Fibroblast of mammary gland (primary cell): ENCODE measurements at places on chromosomes 6 and 20.

DNA sequence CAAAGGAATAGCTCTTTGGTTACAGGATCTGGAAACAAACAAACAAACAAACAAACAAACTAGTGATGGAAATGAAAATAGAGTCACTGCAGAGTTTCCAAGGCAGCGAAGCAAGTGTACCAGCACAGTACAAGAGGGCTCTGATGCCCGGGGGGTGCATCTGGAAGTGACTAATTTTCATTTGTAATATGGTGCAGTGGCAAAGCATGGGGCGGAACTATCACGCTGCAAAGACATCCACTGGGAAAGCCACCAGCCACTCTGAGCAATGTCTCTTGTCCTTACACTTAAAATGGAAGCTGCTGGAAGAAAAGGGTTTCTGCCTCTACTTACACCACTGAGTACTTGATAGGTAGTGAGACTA, 44.4 kb upstream of the NEDD9 start:
- no peak for DNase-seq

- DNase-seq = peak; percentile 64
Observed at GRCh38 chr6:24431045-24431451, 28.3 kb downstream of the MRS2 start.

GRCh38 chr20:36493801-36494114, 47.6 kb upstream of the MYL9 start:
- peak; percentile 92 for DNase-seq

DNA sequence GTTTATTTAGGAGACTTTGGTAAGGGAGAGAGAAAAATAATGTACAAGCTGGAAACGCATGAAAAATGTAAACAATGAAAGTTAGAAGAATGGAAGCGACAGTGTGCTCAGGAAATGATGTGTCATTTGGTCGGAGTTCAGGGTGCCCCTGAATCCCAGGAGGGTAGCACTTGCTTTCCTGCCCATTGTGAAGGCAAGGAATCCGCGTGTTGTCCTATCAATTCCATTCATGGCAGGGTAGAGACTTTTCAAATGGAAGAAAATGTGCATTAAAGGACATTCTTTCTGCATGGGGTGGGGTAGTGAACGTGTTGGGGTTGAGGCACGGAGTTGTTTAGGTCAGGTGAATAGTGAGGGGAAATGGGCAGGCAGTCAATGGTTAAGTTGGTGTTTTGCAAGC, 33.7 kb downstream of the GCNT2 start:
- no peak for DNase-seq

DNA sequence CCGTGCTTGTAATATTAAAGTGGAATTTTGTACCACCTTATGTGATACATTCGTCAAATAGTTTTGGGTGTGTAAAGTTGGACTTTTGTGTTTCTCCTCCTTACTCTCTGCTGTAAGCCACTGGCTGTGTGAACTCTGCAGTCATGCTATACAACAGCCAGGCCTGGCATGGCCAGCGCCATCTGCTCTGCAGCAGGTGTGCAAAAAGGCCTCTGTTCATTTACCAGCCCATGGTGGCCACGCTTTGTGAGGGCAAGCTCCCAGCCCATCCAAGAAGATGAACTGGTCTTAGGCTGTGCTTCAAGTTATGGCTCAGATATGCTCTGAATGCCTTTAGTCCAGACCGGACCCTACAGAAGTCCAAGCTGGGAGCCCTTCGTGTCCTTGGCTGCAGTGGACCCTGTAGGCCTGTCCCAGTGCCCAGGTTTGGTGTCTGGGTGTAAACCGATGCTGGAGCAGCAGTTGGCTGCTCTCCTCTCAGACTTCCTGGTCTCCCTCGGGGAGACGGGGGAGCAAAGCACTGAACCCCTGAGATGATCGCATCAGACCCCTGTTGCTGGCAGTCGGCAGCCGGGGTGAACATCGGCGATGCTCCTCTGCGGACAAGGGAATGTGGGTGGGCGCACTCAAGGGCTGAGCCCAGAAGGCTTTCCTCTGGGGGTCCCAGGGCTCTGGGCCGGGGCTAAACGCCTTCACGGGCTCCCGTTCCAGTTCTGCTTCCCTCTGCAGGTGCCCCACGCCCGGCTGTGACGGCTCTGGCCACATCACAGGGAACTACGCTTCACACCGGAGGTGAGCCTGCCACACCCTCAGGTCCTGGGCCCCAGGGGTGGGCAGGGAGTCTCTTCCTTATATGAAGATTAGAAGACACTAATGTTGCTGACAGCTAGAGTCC, 28.6 kb upstream of the PCMTD2 start:
- no peak for DNase-seq

GRCh38 chr6:114600381-114600780, 257.6 kb upstream of the HS3ST5 start:
- no peak for DNase-seq

- DNase-seq = peak; percentile 94
Observed at GRCh38 chr6:25232479-25232878, 46.7 kb upstream of the CARMIL1 start.

DNA sequence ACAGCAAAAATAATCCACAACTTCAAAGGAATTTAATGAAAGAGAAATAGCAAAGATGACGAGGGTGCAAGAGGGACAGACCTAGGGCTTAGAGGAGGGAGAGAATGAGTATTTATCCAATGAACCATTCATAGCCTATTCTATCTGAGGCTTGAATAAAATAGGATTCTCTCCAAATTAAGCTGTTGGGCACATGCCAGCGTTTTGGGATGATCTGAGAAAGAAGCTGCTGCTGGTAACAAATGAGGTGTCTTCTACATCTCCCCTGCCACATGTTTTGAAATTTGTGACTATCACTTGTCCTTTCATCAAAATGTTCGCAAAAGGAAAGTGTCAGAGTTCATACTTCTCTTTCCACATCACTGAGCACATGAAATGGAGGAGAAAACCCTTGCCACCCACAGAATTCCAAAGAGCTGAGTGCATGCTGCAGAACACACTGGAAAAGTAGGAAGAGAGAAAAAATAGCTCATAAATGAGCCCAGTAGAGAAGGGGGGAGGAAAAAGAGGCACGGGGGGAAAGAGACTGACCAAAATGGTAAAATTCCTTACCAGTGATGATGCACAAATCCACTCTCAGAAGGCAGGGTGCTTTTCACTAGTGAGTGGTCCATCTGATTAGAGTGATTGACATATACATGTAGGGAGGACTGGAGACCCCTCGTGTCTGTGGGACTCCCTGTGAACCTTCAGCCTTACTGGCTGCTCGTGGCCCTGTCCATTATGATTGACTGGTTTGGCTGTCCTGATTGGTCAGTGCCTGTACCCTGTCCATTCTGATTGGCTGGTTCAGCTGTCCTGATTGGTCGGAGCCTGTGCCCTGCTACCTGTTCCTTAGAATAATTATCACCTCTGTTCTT, 180.5 kb downstream of the OGFRL1 start:
- DNase-seq = peak; percentile 94

DNA sequence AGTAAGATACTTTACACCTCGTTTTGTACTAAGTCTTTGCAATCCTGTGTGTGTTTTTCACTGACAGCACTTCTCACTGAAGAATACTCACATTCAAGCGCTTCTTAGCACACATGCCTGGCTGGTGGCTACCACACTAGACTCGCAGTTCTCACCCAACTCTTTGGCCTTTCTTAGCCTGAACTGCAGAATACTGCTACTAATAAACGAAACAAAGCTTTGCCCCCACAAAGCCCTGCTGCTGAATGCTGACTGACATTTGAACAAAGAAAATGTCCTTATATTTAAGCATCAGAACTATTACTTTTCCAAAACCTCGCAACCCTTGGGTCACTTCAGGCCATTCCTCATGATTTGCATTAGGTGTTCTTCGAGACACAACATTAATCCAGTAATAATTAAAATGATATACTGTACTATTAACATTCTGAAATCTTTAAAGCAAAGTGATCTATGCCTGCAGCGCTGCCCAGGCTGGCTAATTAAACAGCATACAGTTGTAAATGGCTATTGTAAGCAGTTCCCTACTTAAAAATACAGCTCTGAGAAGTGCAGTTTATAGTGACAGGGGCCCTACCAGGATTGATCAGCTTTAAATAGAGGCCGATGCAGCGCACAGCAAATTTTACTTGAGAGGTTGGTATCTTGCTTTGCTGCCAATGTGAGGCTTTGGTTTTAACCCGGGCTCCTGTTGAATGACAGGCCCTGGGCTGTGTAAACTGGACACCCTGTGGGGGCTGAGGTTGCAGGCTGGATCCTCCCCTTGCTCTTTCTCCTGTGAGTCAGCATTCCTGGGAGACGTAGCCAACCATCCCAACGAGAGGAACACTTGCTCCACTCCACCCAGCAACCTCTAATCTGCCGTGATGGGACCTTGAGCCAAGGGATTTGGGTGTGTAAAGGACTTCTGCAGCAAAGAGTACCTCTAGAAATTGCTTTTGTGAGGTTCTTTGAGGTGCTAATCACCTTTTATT, 899.0 kb downstream of the TFAP2A start:
- DNase-seq = peak; percentile 46

- DNase-seq = no peak
Observed at GRCh38 chr20:45962031-45962755, 9.8 kb downstream of the ZNF335 start.

GRCh38 chr6:133553652-133554051, 312.5 kb downstream of the EYA4 start:
- peak; percentile 76 for DNase-seq

DNA sequence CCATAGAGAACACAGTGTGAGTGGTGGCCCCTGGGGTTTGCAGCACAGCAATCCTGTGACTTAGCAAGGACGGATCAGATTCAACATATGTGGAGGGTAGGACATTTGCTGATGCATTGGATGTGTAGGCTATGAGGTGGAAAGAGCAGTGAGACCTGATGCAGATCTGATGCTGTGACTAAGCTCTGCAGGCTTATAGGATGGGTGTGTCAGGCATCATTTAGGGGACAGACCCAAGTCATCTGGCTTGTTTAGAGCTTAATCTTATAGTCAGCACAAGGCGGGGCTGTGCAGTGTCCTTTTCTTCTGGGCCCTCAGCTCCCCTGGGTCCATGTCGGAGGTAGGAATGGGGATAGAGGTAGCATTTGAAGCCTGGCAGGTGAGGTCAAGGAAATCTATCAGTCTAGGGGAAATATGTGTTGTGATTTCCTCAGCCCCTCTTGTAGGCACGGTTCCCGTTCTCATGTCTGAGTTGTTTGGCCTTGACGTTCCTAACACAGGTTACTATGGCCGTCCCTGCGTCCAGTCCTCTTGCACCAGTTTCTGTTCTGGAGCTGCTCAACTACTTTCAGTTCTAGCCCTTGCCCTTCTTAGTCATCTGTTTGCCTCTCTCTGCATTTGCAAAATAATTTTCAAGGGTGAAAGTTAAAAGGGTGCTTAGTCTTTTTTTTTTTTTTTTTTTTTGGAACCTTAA, 15.6 kb upstream of the MAPRE1 start:
- no peak for DNase-seq

DNA sequence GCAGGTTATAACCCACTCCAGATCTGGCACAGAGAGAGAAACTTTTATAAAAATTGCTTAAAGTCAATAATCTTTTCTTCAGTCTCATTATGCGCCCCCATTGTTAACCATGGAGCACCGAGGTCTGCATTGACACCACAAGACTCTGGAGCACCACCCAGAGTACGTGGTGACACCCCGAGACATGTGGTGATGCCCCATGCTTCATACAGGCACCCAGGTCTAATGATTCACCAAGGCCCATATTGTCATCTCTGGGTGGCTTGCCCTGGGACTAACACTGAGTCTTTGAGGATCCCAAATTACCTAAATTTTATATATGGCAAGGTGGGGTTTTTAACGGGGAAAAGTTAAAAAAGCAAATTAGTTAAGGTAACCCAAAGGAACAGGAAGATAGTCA, 31.1 kb downstream of the CD109 start:
- DNase-seq = no peak

GRCh38 chr20:58133020-58133808, 95.2 kb downstream of the ANKRD60 start:
- DNase-seq = no peak

GRCh38 chr20:11544029-11544678, 373.5 kb upstream of the BTBD3 start:
- peak; percentile 68 for DNase-seq

DNA sequence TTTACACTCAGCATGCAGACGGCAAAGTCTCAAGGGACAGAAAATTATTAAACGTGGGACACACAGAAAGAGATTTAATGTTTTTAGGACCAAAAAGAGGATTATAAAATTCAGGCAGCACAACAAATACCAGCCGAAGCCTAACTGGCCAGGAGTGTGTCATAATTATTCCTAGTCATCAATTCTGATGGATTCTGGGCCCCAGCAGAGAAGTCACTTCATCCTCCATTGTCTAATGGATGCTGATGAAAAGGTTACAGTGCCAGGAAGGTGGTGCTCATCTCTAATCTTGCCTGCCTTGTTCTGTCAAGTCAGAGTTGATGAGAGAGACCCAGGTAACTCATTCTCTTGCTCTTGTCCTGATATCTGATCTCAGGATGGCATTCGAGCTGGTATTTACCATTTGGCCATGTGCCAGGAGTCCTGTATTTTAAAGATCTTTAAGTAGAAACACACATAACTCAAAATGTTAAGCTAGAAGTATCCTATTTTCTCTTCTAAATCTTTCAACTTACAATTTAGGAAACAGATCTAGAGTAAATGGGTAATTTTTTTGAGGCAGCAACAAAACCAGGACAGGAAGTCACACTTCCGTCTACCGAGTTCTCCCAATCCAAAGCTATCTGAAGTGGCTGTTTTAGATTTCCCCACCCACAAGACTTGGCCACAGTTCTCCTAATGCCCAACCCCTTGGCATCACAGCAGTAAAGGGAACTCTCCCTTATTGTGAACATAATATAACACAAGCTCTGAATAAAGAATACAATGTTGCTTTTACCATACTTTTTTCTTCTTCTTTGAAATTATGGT, 50.0 kb downstream of the ADAT2 start:
- no peak for DNase-seq
